ENCODE measurements at places on chromosomes 6 and 20.

GRCh38 chr6:85044361-85044760 is 280.0 kb upstream of the TBX18 start:
- DNase-seq: no peak

DNA sequence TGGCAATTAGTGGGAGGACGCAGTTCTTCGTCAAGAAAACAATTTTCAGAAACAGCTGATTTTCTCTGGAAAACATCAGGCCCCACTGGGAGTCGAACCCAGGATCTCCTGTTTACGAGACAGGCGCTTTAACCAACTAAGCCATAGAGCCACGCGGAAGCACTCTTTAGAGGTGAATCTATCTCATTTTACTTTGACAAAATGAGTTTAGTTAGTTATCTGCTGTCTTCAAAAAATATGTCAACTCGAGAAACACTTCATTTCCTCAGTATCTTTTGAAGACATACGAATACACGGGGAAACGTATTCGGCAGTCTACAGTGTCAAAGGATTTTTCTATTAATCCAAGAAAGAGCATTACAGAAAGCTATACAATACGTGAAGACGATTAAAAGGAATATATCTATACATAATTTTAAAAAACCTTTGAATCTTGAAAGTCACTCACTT is 26.7 kb downstream of the GPX6 start:
- no peak for DNase-seq

- no peak for DNase-seq
Observed at GRCh38 chr6:109795994-109796555, 105.0 kb downstream of the FIG4 start.

- DNase-seq: no peak
Observed at GRCh38 chr20:36480456-36481048, 60.8 kb upstream of the MYL9 start.

- DNase-seq: no peak
Observed at GRCh38 chr6:31353384-31353945, 3.5 kb downstream of the HLA-B start.

DNA sequence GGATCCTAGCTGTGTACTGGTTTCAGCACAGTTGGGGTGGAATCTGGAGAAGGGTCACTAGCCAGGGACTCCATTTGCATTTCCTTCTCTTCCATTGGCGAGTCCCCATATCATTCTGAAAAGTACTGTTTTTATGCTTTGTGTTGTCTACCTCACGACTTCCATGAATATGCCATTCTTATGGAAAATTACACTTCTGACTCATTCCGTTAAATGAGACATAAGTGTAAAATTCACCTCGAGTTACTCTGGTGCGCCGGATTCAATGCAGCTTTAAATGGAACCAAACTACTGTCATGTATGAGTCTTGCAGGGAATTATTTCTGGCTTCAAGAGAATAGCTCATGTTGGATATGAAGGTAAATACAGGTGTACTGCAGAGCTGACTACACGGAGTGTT is 99.2 kb downstream of the PDE7B start:
- DNase-seq: no peak

DNA sequence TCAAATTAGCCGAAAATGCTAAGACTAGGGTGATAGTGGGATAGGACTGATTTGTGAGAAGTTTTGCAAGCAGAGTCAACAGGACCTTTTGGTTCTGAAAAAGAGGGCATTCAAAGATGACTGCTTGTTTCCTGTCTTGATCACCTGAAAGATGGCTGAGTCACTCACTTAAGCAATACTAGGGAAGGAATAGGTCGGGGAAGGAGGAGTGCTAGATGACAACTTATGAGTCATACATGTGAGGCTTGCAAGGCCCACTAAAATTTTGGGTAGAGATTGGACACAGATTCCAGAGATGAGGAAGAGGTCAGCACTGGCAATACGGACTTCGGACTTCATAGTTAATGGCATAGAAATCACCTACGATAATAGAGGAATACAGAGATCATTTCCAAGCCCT is 89.2 kb downstream of the FAM83B start:
- no peak for DNase-seq

DNA sequence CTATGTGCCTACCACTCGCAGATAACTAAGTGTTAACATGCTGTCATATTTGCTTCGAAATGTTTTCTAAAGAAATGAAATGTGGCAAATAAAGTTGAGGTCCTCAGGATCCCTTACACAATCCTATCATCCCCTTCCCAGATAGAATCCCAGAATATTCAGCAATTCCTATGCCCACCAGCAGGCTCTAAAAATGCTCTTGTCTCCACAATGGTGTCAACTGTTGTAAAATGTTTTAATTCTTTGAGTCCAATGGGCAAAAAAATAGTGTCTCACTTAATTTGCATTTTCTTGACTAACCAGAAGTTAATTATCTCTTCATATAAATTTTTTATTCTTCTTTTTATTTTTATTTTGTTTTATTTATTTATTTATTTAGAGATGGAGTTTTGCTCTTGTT is 103.9 kb upstream of the MAP7 start:
- no peak for DNase-seq

DNA sequence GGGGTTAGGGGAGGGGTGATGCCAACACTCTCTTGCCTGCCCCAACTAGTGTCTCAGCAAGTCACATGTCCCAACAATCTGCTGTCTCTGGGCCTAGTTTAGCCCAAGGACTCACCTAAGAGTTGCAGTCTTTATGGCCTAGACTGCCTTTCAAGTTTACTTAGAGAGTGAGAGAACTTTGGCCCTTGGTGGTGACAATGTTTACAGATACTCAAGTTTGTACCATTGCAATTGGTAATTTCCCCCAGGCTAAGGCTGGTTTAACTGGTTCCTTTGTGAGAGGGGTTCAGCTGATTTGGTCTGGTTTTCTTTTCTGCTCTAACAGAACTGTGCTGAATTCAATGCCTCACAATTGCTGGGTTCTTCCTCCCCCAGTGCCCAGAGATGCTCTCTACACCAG is 1279.9 kb upstream of the EYS start:
- DNase-seq: no peak

GRCh38 chr20:54407459-54407858 is 67.9 kb upstream of the DOK5 start:
- DNase-seq: no peak

DNA sequence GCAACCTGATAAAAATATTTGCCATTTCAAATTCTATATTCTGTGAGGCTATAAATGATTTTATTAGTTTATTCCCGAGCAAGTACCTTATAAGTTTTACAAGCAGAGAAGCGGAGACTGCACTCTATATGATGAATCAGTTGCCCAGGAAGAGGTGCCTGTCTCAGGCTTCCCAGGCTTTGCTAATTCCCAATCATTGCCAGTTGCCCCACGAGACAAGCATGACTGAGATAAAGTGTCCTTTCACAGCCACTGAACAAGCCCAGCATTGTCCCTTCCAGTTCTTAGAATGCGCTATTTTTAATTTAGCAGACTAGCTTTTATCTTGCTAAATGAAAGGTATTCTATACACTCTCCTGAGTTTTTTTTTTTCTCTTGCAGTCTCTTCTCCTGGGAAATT is 260.7 kb downstream of the ALDH8A1 start:
- no peak for DNase-seq

- no peak for DNase-seq
Observed at GRCh38 chr20:46282669-46283068, 25.6 kb downstream of the CDH22 start.

DNA sequence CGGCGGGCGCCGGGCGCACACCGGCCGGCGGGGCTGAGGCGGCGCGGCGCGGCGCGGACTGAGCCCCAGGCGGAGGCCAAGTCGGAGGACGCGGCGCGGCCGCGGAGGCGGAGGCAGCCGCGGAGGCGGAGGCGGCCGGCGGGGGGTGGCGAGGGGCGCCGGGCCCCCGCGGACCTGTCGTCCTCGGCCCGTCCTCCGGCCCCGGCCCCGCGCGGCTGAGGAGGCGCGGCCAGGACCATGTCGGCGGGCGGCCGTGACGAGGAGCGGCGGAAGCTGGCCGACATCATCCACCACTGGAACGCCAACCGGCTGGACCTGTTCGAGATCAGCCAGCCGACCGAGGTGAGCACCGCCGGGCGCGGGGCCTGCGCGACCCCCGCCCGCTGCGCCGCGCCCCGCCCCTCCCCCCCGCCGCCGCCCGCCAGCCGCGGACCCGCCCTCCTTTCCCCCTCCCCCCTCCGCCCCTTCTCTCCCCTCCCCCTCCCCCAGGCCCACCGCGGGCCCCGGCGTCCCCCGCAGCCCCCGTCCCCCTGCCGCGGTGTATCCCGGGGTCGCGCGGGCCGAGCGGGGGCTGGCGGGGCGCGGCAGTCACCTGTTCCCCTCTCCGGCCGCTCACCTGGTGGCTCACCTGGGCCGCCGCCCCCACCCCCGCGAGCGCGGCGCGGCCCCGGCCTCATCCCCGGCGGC is at the start of gene AFDN:
Gene AFDN (plus strand): TSS at position 16 of the 687 bp plus-strand sequence. CDS start 222 bp downstream, at position 238.
- no peak for DNase-seq

DNA sequence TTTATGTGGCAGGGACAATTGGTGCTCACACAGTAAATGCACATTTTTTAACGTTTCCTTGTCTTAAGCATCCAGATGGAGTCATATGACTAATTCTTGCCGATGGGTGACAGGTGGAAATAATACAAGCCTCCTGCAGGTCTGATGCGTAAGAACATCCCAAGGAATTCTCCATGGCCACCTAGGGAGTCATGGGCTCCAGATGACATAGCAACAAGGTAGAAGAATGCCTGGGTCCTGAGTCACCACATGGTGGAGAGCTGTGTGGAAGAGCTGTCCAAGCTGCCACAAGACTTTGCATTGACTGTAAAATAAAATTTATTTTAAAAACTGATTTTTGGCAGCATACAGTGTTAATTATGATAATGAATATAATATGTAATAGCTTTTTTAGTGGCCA is 77.0 kb upstream of the MAP3K7 start:
- no peak for DNase-seq
